GM23338 (cell line): ENCODE measurements at places on chromosomes 11 and 22. TPM values are rescaled to one million over a fixed set of nuclear protein-coding genes. Genes with fewer than 3 reads are reported as not detected.

DNA sequence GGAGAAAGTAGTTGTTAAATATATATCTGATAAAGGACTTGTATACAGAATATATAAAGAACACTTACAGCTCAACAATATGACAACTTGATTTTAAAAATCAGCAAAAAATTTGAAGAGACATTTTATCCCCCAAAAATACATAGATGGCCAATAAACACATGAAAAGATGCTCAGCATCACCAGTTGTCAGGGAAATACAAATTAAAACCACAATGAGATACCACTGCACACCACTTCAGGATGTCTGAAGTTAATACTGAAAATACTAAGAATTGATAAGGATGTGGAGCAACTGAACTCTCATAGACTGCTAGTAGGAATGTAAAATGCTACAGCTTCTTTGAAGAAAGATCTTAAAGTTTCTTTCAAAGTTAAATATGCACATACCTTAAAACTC, 49.2 kb downstream of the KREMEN1 start:
- no peak for DNase-seq

- DNase-seq: no peak
Measured at GRCh38 chr11:65927904-65928397, 8.7 kb downstream of the DRAP1 start.

The TBX1 gene
- 0.19 TPM in 2 replicates for polyA plus RNA-seq

The TMEM191C gene
- polyA plus RNA-seq: 2.5 and 6.1 TPM in 2 replicates

The OR8D1 gene
- polyA plus RNA-seq: not detected in 2 replicates

- no peak for DNase-seq
Measured at GRCh38 chr11:121801394-121801748, 314.6 kb downstream of the BLID start.

GRCh38 chr11:13686776-13687175, 18.3 kb downstream of the FAR1 start:
- no peak for DNase-seq

- DNase-seq: no peak
Measured at GRCh38 chr11:20821470-20821869, 152.1 kb downstream of the NELL1 start.

The ARRB1 gene
- 5.8 and 6.3 TPM in 2 replicates for polyA plus RNA-seq

The ZNF70 gene
- 0.19 and 0.45 TPM in 2 replicates for polyA plus RNA-seq

The SLC22A8 gene
- polyA plus RNA-seq: not detected in 2 replicates

DNA sequence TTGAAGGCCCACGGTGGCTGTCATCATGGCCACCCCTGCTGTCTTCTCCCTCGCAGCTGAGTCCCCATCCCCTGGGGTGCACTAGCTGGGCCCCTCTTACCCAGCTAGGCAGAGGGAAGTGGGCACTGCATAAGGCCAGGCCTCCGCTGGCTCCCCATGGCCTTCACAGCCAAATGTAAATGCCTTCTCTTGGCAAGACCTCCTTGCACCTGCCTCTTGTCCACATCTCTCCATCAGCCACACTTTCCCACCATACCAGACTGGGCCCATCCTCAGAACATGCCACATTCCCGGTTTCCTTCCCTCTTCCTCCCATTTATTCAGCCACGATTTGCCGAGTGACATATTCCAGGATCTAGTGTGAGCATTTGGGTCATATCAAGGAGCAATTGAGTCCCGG, 49.7 kb downstream of the NECTIN1 start:
- no peak for DNase-seq

The NAV2 gene
- 23.4 and 26.0 TPM in 2 replicates for polyA plus RNA-seq

GRCh38 chr11:111148121-111148520, 97.4 kb upstream of the POU2AF2 start:
- DNase-seq: no peak

GRCh38 chr22:34395370-34395769, 475.1 kb upstream of the LARGE1 start:
- peak; percentile 34 for DNase-seq

The SIRT3 gene
- 8.9 and 11.4 TPM in 2 replicates for polyA plus RNA-seq

- peak; percentile 52 for DNase-seq
Measured at GRCh38 chr11:72751116-72752087, 806 bp downstream of the ARAP1 start.

DNA sequence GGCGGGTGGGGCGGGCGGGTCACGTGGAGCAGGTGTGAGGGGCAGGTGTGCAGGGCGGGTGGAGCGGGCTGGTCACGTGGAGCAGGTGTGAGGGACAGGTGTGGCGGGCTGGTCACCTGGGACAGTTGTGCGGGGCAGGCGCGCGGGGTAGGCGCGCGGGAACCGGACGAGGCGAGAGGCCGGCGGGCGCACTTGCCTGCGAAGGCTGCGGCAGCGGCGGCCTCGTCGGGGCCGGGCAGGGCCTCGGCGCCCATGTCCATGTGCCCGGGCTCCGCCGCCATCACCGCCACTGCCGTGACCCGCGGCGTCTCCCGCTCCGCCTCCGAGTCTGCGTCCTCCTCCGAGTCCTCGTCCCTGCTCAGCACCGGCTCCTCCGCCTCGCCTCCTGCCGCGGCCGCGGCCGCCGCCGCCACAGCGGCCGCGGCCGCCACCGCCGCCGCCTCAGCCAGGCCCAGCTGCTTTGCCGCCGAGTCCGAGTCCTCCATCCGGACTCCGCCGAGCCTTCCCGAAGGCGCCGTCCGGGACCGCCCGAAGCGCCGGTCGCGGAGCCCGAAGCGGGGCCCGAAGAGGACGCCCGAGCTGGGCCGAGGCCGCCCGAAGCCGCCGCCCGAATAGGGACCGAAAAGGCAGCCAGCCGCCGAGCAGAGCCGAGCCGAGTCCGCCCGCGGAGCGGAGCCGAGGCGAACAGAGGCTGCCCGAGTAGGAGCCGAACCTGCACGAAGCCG, at the start of gene DEAF1:
DEAF1 (minus strand) TSS at position 660 of the 725 bp plus-strand sequence; CDS start at position 485, 175 bp downstream.
- DNase-seq: peak; percentile 97

The TMEM151A gene
- polyA plus RNA-seq: 1.0 and 1.2 TPM in 2 replicates

The NAALADL1 gene
- 8.0 and 11.1 TPM in 2 replicates for polyA plus RNA-seq

DNA sequence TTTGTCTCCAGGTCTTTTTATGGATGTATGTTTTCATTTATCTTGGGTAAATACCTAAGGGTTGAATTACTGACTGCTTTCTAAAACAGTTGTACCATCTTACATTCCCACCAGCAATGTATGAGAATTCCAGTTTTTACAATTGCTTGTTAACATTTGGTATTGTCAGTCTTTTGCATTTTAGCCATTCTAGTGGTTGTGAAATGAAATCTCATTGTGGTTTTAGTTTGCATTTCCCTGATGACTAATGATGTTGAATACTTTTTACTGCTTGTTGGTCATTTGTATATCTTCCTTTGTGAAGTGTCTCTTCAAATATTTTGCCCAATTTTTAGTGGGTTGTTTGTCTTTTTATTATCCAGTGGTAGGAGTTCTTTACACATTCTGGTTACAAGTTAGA, 92.8 kb downstream of the ARFGAP2 start:
- no peak for DNase-seq

The MRGPRF gene
- 2.7 and 3.3 TPM in 2 replicates for polyA plus RNA-seq

GRCh38 chr11:46649180-46649738, 31.9 kb downstream of the ATG13 start:
- no peak for DNase-seq

DNA sequence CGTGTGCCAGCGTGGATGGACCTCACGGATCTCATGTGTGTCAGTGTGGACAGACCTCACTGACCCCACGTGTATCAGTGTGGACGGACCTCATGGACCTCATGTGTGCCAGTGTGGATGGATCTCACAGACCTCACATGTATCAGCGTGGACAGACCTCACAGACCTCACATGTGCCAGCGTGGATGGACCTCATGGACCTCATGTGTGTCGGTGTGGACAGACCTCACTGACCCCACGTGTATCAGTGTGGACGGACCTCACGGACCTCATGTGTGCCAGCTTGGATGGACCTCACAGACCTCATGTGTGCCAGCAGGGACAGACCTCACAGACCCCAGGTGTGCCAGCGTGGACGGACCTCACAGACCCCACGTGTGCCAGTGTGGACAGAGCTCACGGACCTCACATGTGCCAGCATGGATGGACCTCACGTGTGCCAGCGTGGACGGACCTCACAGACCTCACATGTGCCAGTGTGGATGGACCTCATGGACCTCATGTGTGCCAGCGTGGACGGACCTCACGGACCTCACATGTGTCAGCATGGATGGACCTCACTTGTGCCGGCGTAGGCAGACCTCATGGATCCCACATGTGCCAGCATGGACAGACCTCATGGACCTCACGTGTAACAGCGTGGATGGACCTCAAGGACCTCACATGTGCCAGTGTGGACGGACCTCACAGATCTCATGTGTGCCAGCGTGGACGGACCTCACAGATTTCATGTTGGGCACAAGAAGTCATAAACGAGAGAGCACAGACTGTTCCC, 18.2 kb downstream of the TTLL8 start:
- no peak for DNase-seq

The C11orf42 gene
- polyA plus RNA-seq: not detected in 2 replicates

The SDHD gene
- polyA plus RNA-seq: 149 and 163 TPM in 2 replicates

- DNase-seq: no peak
Measured at GRCh38 chr22:36328635-36329253, 59.0 kb downstream of the MYH9 start.

- DNase-seq: no peak
Measured at GRCh38 chr22:35866651-35867050, 149.0 kb downstream of the APOL5 start.

- DNase-seq: no peak
Measured at GRCh38 chr22:17978027-17978426, 46.3 kb downstream of the MICAL3 start.

DNA sequence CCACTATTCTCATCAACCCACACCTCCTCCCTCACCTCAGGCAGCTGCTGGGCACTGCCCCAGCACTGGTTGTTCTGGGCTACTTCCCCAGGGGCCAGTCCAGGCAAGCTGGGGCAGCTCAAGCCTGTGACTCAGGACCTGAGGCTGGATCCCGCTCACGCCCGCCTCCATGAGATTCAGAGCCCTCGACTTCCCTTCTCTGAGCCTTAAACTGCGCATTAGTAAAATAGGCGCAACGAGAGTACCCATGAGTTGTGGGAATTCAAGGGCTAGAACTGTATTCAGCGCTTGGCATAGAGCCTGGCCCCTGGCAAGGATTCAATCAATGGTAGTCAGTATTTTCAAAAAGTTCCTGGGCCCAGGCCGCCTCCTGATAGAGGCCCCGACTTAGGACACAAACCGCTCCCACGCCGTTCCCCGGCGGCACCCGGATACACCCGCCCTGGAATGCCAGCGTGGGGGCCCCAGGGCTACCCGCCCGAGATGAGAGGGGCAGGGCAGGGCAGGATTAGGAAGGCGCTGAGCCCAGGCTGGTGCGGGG, 723 bp upstream of the CD82 start:
- peak; percentile 42 for DNase-seq

DNA sequence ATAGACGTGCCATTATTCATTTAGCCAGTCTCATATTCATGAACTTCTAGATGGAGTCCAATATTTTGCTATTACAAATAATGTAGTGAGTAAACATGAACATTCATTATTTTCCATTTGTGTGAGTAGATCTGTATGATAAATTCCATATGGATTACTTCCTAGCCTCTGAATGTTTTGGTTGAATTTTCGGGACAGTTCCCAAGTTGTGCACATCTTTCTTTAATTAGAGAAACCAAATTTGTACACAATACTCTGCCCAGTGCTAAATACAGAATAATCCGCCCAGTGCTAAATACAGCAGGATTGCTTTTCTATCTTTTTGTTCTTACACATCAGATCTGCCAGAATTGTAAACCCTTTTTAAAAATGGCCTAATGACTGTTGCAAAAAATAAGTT, 17.1 kb upstream of the APLP2 start:
- no peak for DNase-seq

The BTBD18 gene
- 0.29 and 0.31 TPM in 2 replicates for polyA plus RNA-seq

The FAM83F gene
- 3.5 and 3.7 TPM in 2 replicates for polyA plus RNA-seq

- no peak for DNase-seq
Measured at GRCh38 chr11:72229925-72230763, 5.6 kb downstream of the INPPL1 start.

The LRRC74B gene
- polyA plus RNA-seq: not detected in 2 replicates

DNA sequence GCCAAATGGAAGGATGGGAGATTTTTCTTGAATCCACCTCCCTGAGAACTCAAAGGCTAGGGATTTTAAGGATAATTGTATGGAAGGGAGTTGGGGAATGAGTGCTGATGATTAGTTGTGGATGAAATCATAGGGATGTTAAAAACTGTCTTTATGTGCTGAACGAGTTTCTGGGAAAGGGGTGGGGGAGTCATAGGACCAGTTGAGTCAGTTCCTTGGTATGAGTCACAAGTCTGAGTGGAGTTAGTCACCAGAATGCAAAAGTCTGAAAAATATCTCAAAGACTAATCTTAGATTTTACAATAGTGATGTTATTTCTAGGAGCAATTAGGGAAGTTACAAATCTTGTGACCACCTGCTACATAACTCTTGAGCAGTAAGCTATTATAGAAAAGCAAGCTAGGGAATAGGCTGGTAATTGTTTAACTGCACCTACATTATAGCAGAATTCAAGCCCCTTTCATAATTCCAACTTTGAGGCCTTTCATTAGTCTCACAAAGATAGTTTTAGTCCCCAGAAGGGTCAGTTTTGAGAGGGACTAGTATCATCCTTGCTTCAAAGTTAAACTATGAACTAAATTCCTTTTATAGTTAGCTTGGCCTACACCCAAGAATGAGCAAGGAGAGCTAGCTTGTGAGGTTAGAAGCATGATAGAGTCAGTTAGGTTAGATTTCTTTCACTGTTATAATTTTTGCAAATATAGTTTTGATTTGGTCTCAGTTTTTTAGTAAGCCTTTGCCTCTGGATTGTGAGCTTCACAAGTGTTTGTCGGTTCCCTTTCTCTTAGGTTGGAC, 668.0 kb downstream of the ETS1 start:
- DNase-seq: no peak

GRCh38 chr11:3783611-3784010, 13.7 kb downstream of the NUP98 start:
- no peak for DNase-seq

DNA sequence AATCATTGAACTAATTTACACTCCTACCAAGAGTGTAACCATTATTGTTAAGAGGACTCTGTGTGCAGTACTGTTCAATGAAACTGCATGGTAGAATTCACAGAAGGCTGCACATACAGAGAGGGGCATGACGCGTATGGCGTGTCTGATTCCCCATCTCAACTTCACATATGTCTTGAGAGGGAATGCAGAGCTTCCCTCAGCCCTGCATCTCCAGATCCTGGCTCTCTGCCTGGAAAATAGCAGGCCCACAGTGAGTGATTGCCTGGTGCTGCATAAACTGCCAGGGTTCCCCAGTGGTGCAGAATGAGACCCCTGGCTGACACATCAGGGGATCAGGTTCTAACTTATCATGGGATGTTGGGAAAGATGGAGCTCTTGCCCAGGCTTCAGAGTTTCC, 260.2 kb upstream of the ISX start:
- no peak for DNase-seq

The GPR83 gene
- polyA plus RNA-seq: 0.18 and 0.35 TPM in 2 replicates

The LRRC32 gene
- 0.52 and 0.58 TPM in 2 replicates for polyA plus RNA-seq

GRCh38 chr11:3849297-3849874, 6.1 kb upstream of the STIM1 start:
- peak; percentile 66 for DNase-seq
